Right atrium auricular region (tissue), 2 donors: ENCODE measurements at places on chromosomes 11 and 22. TPM values are rescaled to one million over a fixed set of nuclear protein-coding genes. Genes with fewer than 3 reads are reported as not detected.

GRCh38 chr11:91795139-91795887 lies 429.3 kb upstream of the FAT3 start:
- no peak for DNase-seq

DNA sequence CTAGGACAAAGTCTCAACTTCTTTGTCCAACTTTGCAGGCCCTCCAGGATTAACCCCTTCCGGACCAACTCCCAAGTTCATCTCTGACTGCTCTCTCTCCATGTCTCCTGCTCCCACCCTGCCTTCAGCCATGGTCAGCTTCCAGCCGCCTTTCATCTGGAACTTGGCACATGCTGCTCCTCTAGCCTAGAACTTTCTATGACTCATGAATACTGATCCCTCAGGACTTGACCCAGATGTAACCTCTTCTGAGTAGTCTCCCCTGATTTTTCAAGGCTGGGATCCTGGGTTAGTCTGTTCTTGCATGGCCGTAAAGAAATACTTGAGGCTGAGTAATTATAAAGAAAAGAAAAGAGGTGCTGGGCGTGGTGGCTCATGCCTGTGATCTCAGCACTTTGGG lies 5.2 kb upstream of the SLC15A3 start:
- no peak for DNase-seq

The OR10A5 gene
- not detected for total RNA-seq

The TTLL12 gene
- total RNA-seq, result 11.4 TPM

The LIN7C gene
- total RNA-seq, result 23.7 TPM
